H1 (cell line): ENCODE measurements at places on chromosomes 5 and 9. TPM values are rescaled to one million over a fixed set of nuclear protein-coding genes. Genes with fewer than 3 reads are reported as not detected.
A peak's percentile ranks its signal among the peaks of the same experiment; 100 is the strongest.

The EFNA5 gene
- 9.4 and 9.6 TPM in 2 replicates for polyA plus RNA-seq

The GPBP1 gene
- polyA plus RNA-seq, result 12.5 and 29.2 TPM in 2 replicates

The SOWAHA gene
- polyA plus RNA-seq, result 0.11 and 0.17 TPM in 2 replicates

The ACTBL2 gene
- not detected in 2 replicates for polyA plus RNA-seq

The SLC6A18 gene
- 0.03 TPM in 1 of 2 replicates, not detected in the other for polyA plus RNA-seq

- H3K36me3 ChIP-seq, result no peaks in the 10 kb centered on the region
- peaks cover 2% of the 10 kb centered on the region for H3K4me1 ChIP-seq
- no peak for DNase-seq
- no peak overlapping the region for H3K27ac ChIP-seq
- peak overlapping the region; percentile 69 for H3K4me3 ChIP-seq
- peaks cover 11% of the 10 kb centered on the region for H3K27me3 ChIP-seq
Observed at GRCh38 chr5:177362610-177363507, 5.1 kb downstream of the RGS14 start.

GRCh38 chr9:90219548-90220118 is 423.0 kb downstream of the DIRAS2 start:
- no peaks in the 10 kb centered on the region for H3K4me1 ChIP-seq
- H3K36me3 ChIP-seq, result no peaks in the 10 kb centered on the region
- H3K27ac ChIP-seq, result no peak overlapping the region
- peak; percentile 83 for DNase-seq
- peak overlapping the region; percentile 42 for H3K4me3 ChIP-seq

DNA sequence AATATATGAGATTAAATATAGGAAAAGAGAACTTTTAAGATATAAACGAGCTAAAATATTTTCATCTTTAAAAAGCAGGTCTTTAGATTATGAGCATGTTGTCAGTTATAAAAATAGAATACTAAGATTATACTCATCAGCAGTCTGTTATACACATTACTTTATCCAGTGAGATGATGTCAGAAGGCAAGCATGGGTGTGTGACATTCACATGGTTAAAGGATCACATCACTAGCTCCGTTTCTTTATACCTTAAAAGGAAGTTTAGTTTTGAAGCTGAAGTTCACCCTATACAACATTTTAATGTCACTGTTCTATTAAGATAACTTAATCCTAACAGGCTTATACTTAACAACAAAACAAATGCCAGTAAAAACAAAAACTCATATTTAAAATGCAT is 59.6 kb downstream of the RICTOR start:
- no peaks in the 10 kb centered on the region for H3K4me1 ChIP-seq
- H3K27me3 ChIP-seq, result no peaks in the 10 kb centered on the region
- no peak overlapping the region for H3K4me3 ChIP-seq
- peaks cover 12% of the 10 kb centered on the region; the same call in 1 of the 2 replicates for H3K36me3 ChIP-seq
- no peak for DNase-seq

- no peaks in the 10 kb centered on the region for H3K36me3 ChIP-seq
- H3K27ac ChIP-seq, result no peak overlapping the region
- no peaks in the 10 kb centered on the region; the same call in 1 of the 2 replicates for H3K4me1 ChIP-seq
- DNase-seq, result no peak
- H3K27me3 ChIP-seq, result no peaks in the 10 kb centered on the region
Observed at GRCh38 chr5:175590471-175590881, 67.4 kb upstream of the HRH2 start.

GRCh38 chr9:37571282-37571681 is 4.9 kb downstream of the FBXO10 start:
- DNase-seq, result no peak
- H3K27ac ChIP-seq, result no peak overlapping the region
- H3K27me3 ChIP-seq, result no peaks in the 10 kb centered on the region
- peaks cover 8% of the 10 kb centered on the region for H3K4me1 ChIP-seq
- H3K4me3 ChIP-seq, result no peak overlapping the region
- 0 out of 2 replicates have a peak, but pooled peaks cover 3% of the 10 kb centered on the region for H3K36me3 ChIP-seq

DNA sequence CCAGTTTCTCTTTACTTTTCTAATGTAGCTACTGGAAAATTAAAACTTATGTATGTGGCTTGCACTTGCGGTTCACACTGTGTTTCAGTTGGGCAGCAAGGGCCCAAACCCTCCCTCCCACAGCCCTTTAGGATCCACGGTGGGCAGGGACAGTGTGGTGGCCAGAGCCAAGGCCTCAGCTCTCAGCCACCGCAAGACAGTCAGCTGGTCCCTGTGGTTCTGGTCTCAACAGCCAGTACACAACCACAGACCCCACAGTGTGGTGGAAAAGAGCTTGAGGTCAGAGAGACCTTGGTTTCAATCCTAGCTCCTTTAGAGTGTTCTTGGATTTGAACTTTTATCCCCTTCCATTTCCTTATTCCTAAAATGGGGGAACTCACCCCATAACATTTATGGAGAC is 153.0 kb upstream of the SMIM23 start:
- H3K4me3 ChIP-seq, result no peak overlapping the region
- H3K27me3 ChIP-seq, result peaks cover 30% of the 10 kb centered on the region
- no peak overlapping the region for H3K27ac ChIP-seq
- DNase-seq, result no peak
- no peaks in the 10 kb centered on the region for H3K36me3 ChIP-seq

GRCh38 chr5:122083535-122083934 is 5.5 kb upstream of the LOX start:
- no peak for DNase-seq
- no peak overlapping the region for H3K27ac ChIP-seq
- H3K4me3 ChIP-seq, result no peak overlapping the region
- peaks cover 8% of the 10 kb centered on the region for H3K27me3 ChIP-seq

- H3K36me3 ChIP-seq, result no peaks in the 10 kb centered on the region
- H3K27me3 ChIP-seq, result no peaks in the 10 kb centered on the region
- DNase-seq, result no peak
Observed at GRCh38 chr9:76725011-76725546, 39.2 kb upstream of the PCA3 start.

DNA sequence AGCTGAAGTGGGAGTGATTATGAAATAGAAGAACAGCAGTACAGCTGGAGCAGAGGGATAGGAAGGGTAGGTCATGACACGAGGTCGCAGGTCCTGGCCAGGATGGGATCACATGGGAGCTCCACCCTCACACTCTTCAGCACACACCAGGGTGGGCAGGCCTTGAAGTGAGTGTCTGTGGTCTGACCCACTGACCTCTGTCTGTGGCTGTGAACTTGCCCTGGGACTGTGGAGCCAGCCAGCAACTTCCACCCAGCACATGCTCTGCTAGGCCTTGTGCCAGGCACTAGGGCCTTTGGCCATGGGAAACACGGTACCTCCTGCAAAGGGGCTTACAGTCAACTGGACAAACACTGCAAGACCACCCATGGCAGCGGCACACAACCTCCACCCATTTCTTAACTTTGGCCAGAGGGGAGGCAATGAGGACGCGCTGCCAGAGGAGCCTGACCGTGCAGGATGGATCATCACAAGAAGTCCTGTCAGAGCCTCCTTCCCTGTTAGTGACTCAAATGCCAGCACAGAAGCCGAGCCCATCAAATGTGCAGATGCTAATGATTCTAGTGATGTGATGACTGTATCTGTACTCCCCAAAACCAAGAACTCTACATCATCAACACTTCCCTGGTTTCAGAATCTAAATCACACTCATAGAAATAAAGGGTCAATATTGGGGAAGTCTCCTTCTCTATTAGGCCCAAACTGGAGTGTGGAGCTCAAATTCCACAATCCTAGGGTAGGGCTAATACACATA is 113.6 kb downstream of the DPYSL3 start:
- peaks cover 52% of the 10 kb centered on the region for H3K36me3 ChIP-seq
- no peaks in the 10 kb centered on the region for H3K27me3 ChIP-seq
- H3K27ac ChIP-seq, result no peak overlapping the region
- H3K4me1 ChIP-seq, result no peaks in the 10 kb centered on the region
- no peak overlapping the region for H3K4me3 ChIP-seq
- no peak for DNase-seq

- peak within 1 kb of the TSS; percentile 84 for H3K4me3 ChIP-seq
- H3K27me3 ChIP-seq, result peaks cover 21% of the 10 kb centered on the region
- H3K36me3 ChIP-seq, result no peaks in the 10 kb centered on the region
Observed at GRCh38 chr9:68704814-68705530, at the start of gene PIP5K1B. Gene PIP5K1B (plus strand): TSS chr9:68705240. CDS start chr9:68822615, 117,375 bp downstream.
